ENCODE measurements at places on chromosomes 4 and X.
A peak's percentile ranks its signal among the peaks of the same experiment; 100 is the strongest.

- no peak for DNase-seq
These were observed 14.6 kb downstream of the CLCN3 start for GRCh38 chr4:169634975-169635374.

DNA sequence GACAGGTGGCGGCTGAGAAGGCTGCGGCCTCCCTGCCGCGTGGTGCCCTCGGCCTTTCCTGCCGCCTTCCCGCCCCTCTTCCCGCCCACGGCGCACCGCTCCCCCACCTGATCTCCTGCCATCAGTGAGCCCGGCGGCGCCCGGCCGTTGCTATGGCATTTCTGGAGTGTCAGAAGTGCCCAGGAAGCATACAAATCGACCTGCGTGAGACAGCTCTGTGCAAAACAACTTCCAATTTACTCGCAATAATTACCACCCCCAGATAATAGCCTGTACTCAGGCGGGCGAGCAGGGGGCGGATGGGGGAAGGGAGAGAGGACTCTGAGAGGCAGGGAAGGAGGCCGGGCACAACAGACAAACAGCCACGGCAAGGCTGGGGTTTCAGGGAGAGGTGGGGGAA lies 16.6 kb upstream of the ERCC6L start:
- no peak for DNase-seq

- DNase-seq, result peak; percentile 1
These were observed 577 bp upstream of the GLRA2 start for GRCh38 chrX:14528629-14529289.

DNA sequence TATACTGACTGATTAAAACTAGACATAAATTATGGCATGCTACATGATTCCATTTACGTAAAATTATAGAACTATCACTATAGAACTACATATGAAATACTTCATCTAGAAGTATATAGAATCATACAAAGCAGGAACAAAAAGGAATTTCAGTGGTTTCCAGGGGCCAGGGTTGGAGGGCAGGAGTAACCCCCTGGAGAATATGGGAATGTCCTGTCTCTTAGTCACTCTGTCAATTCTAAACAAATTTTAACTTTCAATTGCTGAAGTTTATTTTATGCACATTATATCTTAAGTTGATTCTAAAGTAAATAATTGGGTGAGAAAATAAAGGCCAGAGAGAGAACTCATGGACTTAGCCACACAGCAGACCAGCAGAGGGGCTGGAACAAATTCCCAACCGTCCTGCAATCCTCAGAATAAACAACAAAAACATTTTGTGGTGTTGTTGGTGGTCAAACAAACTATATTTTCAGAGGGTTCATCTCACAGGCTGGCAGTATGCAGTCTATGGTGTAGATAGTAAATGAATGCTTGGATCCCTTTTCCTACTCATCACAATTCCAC lies 476.9 kb upstream of the SLIT2 start:
- DNase-seq, result no peak

DNA sequence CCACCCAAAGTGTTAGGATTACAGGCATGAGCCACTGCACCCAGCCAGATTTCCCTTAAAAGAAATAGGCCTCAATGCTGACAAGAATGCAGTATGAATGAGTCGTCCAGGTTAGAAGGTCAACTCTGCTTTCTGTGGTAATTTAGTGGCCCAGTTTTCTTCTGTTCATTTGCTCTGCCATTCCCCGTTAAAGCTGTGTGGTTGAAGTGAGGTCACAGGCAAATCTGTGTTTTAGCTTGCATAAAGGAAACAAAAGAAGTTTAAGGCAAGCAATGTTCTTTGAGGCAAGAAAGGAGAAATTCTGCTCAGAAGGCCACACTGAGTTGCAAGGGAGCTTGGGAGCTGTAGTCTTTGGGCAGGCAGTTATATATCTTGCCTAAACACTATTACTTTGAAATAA lies 176.8 kb downstream of the LARP7 start:
- no peak for DNase-seq
